ENCODE measurements at places on chromosomes 13 and 19. TPM values are rescaled to one million over a fixed set of nuclear protein-coding genes. Genes with fewer than 3 reads are reported as not detected.

Gene STOML3
- not detected for total RNA-seq

GRCh38 chr19:2201473-2202148 lies 34.5 kb downstream of the PLEKHJ1 start:
- no peak overlapping the region for H3K4me3 ChIP-seq
- DNase-seq: no peak
- no peaks in the 10 kb centered on the region for H3K4me1 ChIP-seq
- no peak overlapping the region for H3K27ac ChIP-seq

DNA sequence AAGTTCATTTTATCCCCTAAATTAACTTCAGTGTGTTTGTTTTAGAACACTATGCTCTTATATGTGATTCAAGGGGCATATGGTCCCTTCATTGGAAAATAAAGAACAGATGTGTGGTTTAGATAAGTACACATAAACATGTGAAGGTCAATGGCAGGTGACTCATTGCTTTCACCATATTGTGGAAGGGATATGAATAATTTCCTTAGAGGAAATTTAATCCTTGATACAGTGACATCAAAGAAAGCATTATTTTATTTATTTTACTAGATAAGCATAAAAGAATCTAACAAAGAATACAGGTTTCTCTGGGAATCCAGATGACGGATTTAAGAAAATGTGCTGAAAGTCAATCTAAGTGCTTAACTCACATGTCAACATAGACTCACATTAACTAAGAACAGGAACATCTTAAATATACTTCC lies 373.5 kb downstream of the KCTD12 start:
- no peaks in the 10 kb centered on the region for H3K27me3 ChIP-seq
- no peaks in the 10 kb centered on the region for H3K36me3 ChIP-seq
- no peak overlapping the region for H3K4me3 ChIP-seq
- no peak for DNase-seq

- no peak within 1 kb of the TSS for H3K4me3 ChIP-seq
- DNase-seq: no peak
- no peaks in the 10 kb centered on the region for H3K36me3 ChIP-seq
- H3K27ac ChIP-seq: no peak within 1 kb of the TSS
Observed at GRCh38 chr13:98176777-98177608, at the start of gene RNF113B. Gene RNF113B, minus strand, starts transcription at chr13:98177269. Its CDS starts 33 bp downstream, at chr13:98177236.

Gene ZNF541
- total RNA-seq: 1.7 TPM

Gene IGSF23
- not detected for total RNA-seq

DNA sequence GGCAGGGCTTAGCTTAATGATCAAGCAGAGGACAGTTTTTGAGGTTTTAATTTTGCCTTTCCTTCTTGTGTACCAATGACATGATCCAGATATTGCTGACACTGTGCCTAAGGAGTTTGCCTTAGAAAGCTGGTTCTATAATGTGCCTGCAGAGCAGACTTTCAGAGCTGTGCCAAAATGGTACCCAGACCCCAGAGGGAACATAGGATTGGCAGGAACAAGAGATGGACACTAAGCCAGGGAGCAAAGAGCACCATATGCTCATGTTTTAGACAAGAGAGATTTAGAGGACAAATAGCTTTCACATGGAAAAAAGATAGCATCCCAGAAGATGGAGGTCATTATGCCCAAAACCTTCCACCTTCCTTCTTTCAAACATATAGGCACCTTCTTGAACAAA lies 1241.5 kb upstream of the SPRY2 start:
- DNase-seq: no peak
- no peak overlapping the region for H3K27ac ChIP-seq
- no peak overlapping the region for H3K4me3 ChIP-seq
- H3K27me3 ChIP-seq: no peaks in the 10 kb centered on the region
- no peaks in the 10 kb centered on the region for H3K36me3 ChIP-seq

GRCh38 chr13:86681223-86681622 lies 882.0 kb upstream of the SLITRK6 start:
- DNase-seq: no peak
- H3K27ac ChIP-seq: no peak overlapping the region
- H3K27me3 ChIP-seq: no peaks in the 10 kb centered on the region
- no peak overlapping the region for H3K4me3 ChIP-seq
- H3K4me1 ChIP-seq: no peaks in the 10 kb centered on the region

Gene ZNF490
- 6.6 TPM for total RNA-seq

GRCh38 chr13:27432611-27433210 lies 8.3 kb downstream of the GTF3A start:
- peaks cover 37% of the 10 kb centered on the region for H3K36me3 ChIP-seq
- H3K4me1 ChIP-seq: no peaks in the 10 kb centered on the region
- H3K27ac ChIP-seq: no peak overlapping the region
- H3K4me3 ChIP-seq: no peak overlapping the region
- no peaks in the 10 kb centered on the region for H3K27me3 ChIP-seq

DNA sequence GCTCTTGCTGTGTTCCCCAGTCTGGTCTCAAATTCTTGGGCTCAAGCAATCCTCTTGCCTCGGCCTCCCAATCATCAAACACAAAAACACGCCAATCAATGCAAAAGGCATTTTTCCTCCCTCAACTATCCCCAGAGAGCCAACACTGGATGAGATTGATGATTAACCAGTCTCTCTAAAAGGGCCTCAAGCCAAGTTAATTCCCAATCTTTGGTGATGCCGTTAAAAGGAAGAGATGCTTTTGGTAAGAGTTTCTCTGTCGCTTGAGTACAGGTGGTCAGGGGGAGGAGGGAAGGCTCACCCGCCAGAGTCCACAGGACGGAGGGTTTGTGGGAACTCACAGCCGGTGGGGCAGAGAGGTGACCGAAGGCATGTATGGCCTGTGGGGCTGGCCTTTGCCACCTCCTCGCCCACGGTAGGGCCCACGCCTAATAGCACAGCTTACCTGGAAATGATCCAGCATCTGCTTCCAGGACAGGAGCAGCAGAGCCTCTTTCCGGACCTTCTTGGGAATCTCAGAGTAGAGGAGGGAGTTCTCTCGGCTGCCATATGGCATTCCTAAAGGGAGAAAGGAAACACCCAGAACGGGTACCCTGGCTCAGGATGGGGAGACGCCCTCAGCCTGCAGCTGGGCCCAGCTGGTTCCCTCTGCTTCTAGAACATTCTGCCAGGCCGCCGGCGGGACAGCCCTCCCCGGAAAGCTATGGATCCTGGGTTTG lies 18.1 kb downstream of the DPP9 start:
- DNase-seq: no peak
- H3K4me3 ChIP-seq: no peak overlapping the region
- peaks cover 37% of the 10 kb centered on the region for H3K4me1 ChIP-seq
- peaks cover 69% of the 10 kb centered on the region for H3K36me3 ChIP-seq
- no peaks in the 10 kb centered on the region for H3K27me3 ChIP-seq
